CD4-positive, CD25-positive, alpha-beta regulatory T cell (primary cell): ENCODE measurements at places on chromosomes 13 and 19. TPM values are rescaled to one million over a fixed set of nuclear protein-coding genes. Genes with fewer than 3 reads are reported as not detected.

DNA sequence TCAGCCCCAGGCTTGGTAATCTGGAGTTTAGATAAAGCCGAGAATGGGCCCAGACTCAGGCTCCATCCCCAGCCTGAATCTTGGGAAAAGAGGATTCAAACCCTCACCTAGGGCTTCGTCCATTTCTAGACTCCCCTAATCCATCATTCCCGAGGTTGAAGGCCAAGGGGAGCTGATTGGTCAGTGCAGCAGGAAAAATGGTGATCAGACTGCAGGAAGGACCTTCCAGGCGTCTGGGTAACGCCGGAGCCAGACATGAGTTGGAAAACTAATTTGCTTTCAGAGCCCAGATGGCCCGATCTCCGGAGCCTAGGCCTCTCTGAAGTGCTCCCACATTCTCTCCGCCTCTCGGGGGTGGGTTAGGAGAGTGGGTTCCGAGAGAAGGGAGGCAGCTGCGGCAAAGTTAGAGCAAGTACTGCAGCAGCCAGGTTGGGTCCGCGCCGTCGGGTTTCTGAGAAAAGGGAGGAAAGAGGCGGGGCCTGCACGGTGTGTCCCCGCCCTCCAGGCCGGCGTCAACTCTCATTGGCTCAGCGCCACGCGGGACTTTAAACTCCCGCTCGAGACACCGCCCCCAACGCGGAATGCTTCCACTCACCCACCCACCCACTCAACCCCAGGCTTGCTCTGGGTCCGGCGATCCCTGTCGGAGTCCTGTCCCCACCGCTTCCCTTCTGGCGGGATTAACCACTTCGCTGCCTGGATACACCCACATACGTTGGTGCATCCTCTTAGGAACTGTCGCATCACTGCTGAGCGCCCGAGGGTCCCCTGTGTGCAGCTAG is 788 bp upstream of the RTBDN start:
- no peak overlapping the region for H3K27ac ChIP-seq
- peaks cover 57% of the 10 kb centered on the region for H3K27me3 ChIP-seq
- no peaks in the 10 kb centered on the region for H3K36me3 ChIP-seq
- no peak overlapping the region for H3K4me3 ChIP-seq
- H3K4me1 ChIP-seq, result peaks cover 33% of the 10 kb centered on the region

GRCh38 chr19:37221136-37221535 is 3.1 kb downstream of the ZNF383 start:
- no peak overlapping the region for H3K4me3 ChIP-seq
- no peak overlapping the region for H3K27ac ChIP-seq

GRCh38 chr13:79870766-79871165 is 389.8 kb downstream of the NDFIP2 start:
- H3K4me1 ChIP-seq, result no peaks in the 10 kb centered on the region
- no peak overlapping the region for H3K27ac ChIP-seq
- H3K4me3 ChIP-seq, result no peak overlapping the region

- H3K36me3 ChIP-seq, result no peaks in the 10 kb centered on the region
- H3K4me1 ChIP-seq, result no peaks in the 10 kb centered on the region
- DNase-seq, result no peak
- H3K27me3 ChIP-seq, result no peaks in the 10 kb centered on the region
- no peak overlapping the region for H3K4me3 ChIP-seq
Observed at GRCh38 chr19:32837531-32837930, 32.0 kb downstream of the SLC7A9 start.

- no peaks in the 10 kb centered on the region for H3K27me3 ChIP-seq
- no peaks in the 10 kb centered on the region for H3K4me1 ChIP-seq
- H3K27ac ChIP-seq, result no peak overlapping the region
Observed at GRCh38 chr19:23403581-23404324, 8.5 kb upstream of the ZNF91 start.

DNA sequence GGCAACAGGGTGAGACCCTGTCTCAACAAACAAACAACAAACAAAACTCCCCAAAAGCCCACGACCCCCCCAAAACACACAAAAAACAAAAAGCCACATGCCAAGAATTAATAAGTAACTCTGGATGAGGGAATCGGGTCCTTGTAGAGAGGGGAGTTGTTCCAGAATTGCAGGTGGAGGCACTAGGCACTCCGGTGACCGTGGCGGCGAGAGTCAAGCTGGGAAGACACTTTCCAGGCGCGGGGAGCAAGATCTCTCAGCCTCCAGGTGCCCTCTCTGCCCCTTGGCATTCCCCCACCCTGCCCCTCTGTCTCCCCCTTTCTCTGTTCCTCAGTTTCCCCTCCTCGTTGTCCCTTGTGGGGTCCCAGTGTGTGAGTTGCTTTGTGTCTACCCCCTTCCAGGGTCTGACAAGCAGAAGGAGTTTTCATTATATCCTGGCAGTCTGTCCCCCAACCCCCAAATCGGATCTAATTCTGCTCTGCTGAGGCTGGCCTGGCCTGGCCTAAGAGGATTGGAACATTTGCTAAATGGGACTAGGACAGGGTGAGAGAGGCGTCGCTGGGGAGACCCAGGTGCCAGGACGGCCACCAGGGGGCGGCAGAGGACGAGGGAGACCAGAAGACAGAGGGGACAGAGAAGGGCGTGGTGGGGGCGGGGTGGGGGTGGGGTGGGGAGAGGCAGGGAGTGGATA is 8.3 kb upstream of the CRX start:
- no peaks in the 10 kb centered on the region for H3K36me3 ChIP-seq
- H3K4me3 ChIP-seq, result no peak overlapping the region
- H3K27me3 ChIP-seq, result no peaks in the 10 kb centered on the region
- peak; percentile 57 for DNase-seq
- no peaks in the 10 kb centered on the region for H3K4me1 ChIP-seq

GRCh38 chr19:48186541-48186991 is 16.1 kb downstream of the ZSWIM9 start:
- no peak overlapping the region for H3K4me3 ChIP-seq
- no peak overlapping the region for H3K27ac ChIP-seq
- H3K36me3 ChIP-seq, result peaks cover 4% of the 10 kb centered on the region
- no peaks in the 10 kb centered on the region for H3K4me1 ChIP-seq

- H3K36me3 ChIP-seq, result no peaks in the 10 kb centered on the region
- no peaks in the 10 kb centered on the region for H3K27me3 ChIP-seq
- H3K4me1 ChIP-seq, result no peaks in the 10 kb centered on the region
- no peak overlapping the region for H3K4me3 ChIP-seq
- no peak for DNase-seq
- H3K27ac ChIP-seq, result no peak overlapping the region
Observed at GRCh38 chr13:79806821-79807220, 325.9 kb downstream of the NDFIP2 start.

DNA sequence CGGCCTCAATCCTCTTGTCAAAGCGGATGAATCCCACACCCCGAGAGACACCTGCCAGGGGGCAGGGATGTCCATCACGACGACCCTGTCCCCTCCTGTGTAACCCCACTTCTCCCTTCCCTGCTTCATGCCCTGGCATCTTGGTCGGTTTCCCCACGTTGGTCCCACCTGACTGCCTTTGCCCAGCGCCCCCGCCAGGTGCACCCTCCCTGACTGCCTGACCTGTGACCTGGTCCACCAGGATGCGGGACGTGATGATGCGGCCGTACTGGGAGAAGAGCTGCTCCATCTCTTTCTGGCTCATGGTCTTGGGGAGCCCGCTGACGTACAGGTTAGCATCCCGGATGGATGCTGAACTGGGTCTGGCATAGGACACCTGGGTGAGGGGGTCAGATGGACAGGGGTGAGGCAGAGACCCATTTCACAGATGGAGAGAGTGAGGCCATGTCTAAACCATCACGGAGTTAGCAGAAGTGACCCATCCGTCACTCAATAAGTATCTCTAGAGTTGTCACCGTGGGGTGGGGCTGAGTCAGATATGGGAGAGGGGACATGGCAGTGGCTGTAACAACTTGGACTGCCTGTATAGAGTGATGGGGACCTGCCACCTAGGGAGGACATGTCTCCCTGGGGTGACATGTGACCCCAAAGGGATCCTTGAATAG is 22.5 kb downstream of the ELAVL3 start:
- H3K27me3 ChIP-seq, result no peaks in the 10 kb centered on the region
- no peak overlapping the region for H3K4me3 ChIP-seq

- H3K27ac ChIP-seq, result no peak overlapping the region
- peaks cover 2% of the 10 kb centered on the region for H3K27me3 ChIP-seq
- peak; percentile 16 for DNase-seq
- H3K4me1 ChIP-seq, result no peaks in the 10 kb centered on the region
Observed at GRCh38 chr13:46079770-46080169, 25.1 kb downstream of the CPB2 start.

- H3K4me1 ChIP-seq, result no peaks in the 10 kb centered on the region
- H3K27me3 ChIP-seq, result no peaks in the 10 kb centered on the region
- no peaks in the 10 kb centered on the region for H3K36me3 ChIP-seq
- no peak overlapping the region for H3K4me3 ChIP-seq
- DNase-seq, result no peak
Observed at GRCh38 chr19:850221-850978, 1.7 kb upstream of the ELANE start.

DNA sequence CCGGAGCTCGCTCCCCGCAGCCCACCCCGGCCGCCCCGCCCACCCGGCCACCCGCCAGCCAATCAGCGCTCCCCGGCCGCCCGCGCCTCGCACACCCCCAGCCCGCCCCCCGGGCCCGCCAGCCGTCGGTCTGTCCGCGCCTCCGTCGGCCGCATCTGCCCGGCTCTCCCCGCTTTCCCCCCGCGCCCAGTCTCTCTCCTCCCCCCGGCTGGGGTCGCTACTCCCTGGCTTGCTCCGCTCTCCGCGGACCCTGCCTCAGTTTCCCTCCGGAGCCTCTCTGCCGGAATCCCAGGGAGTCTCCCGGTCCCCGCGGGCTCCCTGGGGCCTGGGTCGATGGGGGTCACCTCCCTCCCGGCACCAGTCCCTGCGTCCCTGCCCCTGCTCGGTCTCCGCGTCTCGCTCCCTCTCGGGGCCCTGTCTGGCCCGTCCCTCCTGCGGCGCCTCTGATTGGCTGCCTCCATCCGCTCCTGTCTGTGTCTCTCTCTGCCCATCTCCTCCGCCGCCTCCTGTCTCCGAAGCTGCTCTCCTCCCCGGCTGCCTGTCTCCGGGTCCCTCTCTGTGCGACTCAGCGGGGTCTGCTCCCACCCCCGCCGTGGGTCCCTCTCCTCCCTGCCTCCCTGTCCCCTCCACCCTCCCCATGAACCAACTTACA is 484 bp downstream of the IL11 start:
- no peak overlapping the region for H3K27ac ChIP-seq
- H3K4me3 ChIP-seq, result no peak overlapping the region
- H3K4me1 ChIP-seq, result peaks cover 13% of the 10 kb centered on the region
- DNase-seq, result no peak
- no peaks in the 10 kb centered on the region for H3K36me3 ChIP-seq

DNA sequence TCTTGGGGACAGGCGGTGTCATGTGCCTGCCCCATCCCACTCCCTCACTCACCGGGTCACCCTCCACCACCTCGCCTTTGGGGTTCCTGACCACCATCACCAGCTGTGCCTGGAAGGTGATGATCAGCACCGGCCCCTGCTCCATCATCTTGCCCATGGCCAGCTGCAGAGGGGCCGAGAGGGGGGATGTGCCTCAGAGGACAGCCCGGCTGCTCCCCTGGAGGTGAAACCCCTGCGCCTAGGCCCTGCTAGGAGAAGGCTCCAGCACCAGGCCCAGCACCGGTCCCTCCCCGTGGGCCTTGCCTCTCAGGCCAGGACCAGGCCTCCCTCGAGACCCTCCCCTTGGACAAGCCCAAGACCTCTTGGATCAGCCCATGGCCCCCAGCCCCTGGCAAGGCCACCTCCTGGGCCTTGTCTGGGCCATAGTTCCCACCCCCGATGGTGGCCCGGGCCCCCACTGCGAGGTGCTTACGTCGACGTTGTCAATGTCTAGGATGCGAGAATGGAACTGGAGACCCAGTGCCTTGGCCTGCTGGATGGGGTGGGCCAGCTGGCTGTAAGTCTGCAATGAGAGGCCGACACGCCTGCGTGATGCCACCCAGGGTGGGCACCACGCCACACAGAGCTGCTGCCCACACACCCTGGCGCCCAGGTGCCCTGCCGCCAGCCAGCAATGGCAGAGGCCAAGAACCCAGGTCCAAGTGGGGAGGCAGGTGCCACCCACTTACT is 1.8 kb upstream of the CTXN1 start:
- H3K27ac ChIP-seq, result no peak overlapping the region
- no peak for DNase-seq
- H3K36me3 ChIP-seq, result peaks cover 13% of the 10 kb centered on the region
- H3K27me3 ChIP-seq, result no peaks in the 10 kb centered on the region
- peaks cover 14% of the 10 kb centered on the region for H3K4me1 ChIP-seq

DNA sequence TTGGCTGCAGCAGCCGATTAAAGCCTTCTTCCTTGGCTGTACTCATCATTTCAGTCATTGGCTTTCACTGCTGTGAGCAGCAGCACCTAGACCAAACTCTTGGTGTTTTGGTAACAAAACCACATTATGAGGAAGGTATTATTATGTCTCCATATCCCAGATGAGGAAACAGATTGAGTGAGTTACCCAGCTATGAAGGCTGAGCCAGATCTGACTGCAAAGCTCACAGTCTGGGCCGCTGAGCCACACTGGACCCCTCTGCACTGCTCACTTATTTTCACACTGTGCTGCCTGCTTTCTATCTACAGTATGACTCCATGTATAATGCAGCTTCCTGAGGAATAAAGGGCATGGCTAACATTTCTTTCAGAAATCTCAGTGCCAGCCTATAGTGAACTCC is 24.5 kb downstream of the CRYL1 start:
- H3K4me1 ChIP-seq, result no peaks in the 10 kb centered on the region
- no peak for DNase-seq
- no peak overlapping the region for H3K4me3 ChIP-seq
- H3K36me3 ChIP-seq, result no peaks in the 10 kb centered on the region

DNA sequence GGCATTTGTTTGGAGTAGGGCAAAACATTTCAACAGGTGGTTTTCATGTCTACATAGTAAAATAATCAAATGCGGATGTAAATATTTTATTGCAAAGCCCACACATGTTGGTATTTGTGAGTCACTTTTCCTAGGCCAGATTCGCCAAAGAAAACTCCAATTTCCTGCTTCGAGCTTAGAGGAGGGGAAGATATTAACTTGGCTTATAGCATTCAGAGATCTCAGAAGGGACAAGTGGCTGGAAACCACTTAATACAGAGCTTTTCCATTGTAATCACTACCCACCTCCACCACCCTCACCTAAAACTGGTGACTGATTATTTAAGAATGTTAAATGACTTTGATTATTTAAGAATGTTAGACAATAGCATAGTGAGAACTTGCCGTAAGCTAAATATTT is 530.6 kb upstream of the SPRY2 start:
- no peaks in the 10 kb centered on the region for H3K27me3 ChIP-seq
- H3K27ac ChIP-seq, result no peak overlapping the region
- H3K4me3 ChIP-seq, result no peak overlapping the region
- no peaks in the 10 kb centered on the region for H3K36me3 ChIP-seq
- H3K4me1 ChIP-seq, result no peaks in the 10 kb centered on the region

GRCh38 chr19:17170538-17171297 is 44.4 kb upstream of the USE1 start:
- H3K27ac ChIP-seq, result peak overlapping the region; percentile 24
- no peaks in the 10 kb centered on the region for H3K27me3 ChIP-seq
- H3K4me3 ChIP-seq, result no peak overlapping the region
- peaks cover 78% of the 10 kb centered on the region for H3K36me3 ChIP-seq

GRCh38 chr13:95267662-95268342 is 33.4 kb downstream of the ABCC4 start:
- no peaks in the 10 kb centered on the region for H3K27me3 ChIP-seq
- DNase-seq, result no peak
- H3K36me3 ChIP-seq, result no peaks in the 10 kb centered on the region
- no peaks in the 10 kb centered on the region for H3K4me1 ChIP-seq

CCL25 gene
- not detected for total RNA-seq

KASH5 gene
- not detected for total RNA-seq

FAAP24 gene
- 1.2 TPM for total RNA-seq

ZNF791 gene
- 65.1 TPM for total RNA-seq

PRTN3 gene
- total RNA-seq, result not detected

HIPK4 gene
- total RNA-seq, result not detected

KLK6 gene
- not detected for total RNA-seq

TICAM1 gene
- total RNA-seq, result 28.5 TPM

KLC3 gene
- total RNA-seq, result 0.54 TPM

DHRS12 gene
- total RNA-seq, result 25.9 TPM
